ENCODE measurements at places on chromosomes 2 and 18. TPM values are rescaled to one million over a fixed set of nuclear protein-coding genes. Genes with fewer than 3 reads are reported as not detected.

- no peak for DNase-seq
- no peaks in the 10 kb centered on the region for H3K36me3 ChIP-seq
- H3K4me3 ChIP-seq: no peak overlapping the region
- no peak overlapping the region for H3K27ac ChIP-seq
- no peaks in the 10 kb centered on the region for H3K4me1 ChIP-seq
Observed at GRCh38 chr2:235227590-235227989, 266.3 kb upstream of the AGAP1 start.

GRCh38 chr2:236109473-236109872, 58.7 kb downstream of the GBX2 start:
- H3K36me3 ChIP-seq: no peaks in the 10 kb centered on the region
- DNase-seq: no peak
- no peaks in the 10 kb centered on the region for H3K27me3 ChIP-seq
- no peak overlapping the region for H3K27ac ChIP-seq
- no peaks in the 10 kb centered on the region for H3K4me1 ChIP-seq

DNA sequence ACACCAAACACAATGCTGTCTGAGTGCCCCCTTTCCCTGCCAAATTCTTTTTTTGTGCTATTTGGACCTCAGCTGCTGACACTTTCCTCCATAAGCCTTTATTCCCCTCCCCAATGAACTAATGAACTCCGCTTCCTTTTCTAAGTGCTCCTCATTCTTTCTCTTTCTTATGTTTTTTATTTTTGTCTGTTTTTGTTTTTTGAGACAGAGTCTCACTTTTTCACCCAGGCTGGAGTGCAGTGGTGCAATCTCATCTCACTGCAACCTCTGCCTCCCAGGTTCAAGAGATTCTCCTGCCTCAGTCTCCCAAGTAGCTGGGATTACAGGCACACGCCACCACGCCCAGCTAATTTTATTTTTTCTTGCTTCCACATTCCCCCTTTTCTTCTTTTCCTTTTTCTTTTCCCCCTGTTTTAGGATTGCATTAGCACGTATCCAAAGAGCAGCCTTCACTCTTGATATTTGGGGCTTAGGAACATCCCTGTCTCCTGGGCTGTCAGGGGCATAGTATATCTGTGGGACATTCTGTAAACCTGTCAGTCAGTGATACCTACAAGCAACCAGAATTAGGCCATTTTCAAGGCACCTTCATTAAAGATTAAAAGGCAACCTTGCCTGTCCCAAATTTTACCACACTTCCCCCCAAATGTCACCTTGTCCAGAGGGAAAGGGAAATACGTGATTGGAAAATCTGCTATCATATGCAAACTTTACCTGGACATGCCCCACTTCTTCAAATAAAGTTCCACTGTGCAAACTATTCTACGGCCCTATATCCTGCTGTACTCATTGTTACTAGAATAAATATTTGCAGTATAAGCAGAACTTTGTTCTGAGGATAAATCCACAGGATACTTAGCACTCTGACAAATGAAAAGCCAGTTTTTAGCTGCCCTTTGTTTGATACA, 65.1 kb upstream of the ACSL3 start:
- no peak overlapping the region for H3K27ac ChIP-seq
- no peak for DNase-seq
- peaks cover 56% of the 10 kb centered on the region for H3K4me1 ChIP-seq
- no peaks in the 10 kb centered on the region for H3K27me3 ChIP-seq

DNA sequence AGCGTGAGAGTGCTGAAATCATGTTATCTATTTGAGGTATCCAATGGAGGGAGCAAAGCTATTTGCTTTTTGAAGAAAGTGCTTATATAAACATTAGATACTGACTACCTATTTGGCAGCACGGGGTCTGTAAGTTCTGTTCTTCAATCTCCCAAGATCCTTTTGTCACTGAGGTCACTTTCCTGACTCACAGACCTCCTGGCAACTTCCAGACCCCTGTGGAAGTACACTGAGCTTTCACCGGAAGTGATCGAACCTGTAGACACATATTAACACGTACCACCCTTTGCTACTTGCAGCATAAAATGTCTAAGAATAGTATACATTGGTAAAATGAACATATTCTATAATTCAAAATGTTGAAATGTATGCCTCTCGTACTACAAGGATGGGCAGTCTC, 452.6 kb upstream of the ST6GAL2 start:
- H3K4me1 ChIP-seq: no peaks in the 10 kb centered on the region
- DNase-seq: no peak
- no peaks in the 10 kb centered on the region for H3K27me3 ChIP-seq
- H3K36me3 ChIP-seq: no peaks in the 10 kb centered on the region
- no peak overlapping the region for H3K27ac ChIP-seq

DNA sequence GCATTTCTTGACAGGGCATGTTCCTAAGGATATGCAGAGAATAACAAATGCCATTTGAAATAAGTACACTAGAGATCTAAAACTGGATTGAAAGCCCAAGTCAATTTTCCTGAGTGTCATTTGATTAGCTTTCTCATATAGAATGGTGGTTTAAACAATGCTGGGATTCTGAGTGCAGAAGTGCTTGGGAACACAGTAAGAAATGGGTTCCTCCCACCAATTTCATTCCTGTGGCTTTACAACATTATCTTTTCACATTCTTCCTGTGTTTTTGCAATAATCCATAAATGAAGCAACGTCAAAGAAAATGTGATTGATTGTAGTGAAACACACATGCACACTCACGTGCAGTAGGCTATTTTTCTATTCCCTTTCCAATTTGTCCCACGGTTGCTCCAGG, 1858.4 kb upstream of the PIK3C3 start:
- H3K27ac ChIP-seq: no peak overlapping the region
- DNase-seq: no peak
- H3K36me3 ChIP-seq: no peaks in the 10 kb centered on the region
- H3K27me3 ChIP-seq: no peaks in the 10 kb centered on the region
- H3K4me3 ChIP-seq: no peak overlapping the region

- H3K27me3 ChIP-seq: no peaks in the 10 kb centered on the region
- no peaks in the 10 kb centered on the region for H3K4me1 ChIP-seq
- DNase-seq: no peak
- no peak overlapping the region for H3K27ac ChIP-seq
Observed at GRCh38 chr2:104344985-104345384, 508.9 kb upstream of the POU3F3 start.

Gene IER3IP1
- total RNA-seq: 32.2 TPM

Gene TXNDC2
- not detected for total RNA-seq

Gene PRSS56
- not detected for total RNA-seq

Measured in Karpas-422 (cell line).